Esophagus muscularis mucosa (tissue), 4 donors: ENCODE measurements at places on chromosomes 11 and 22. TPM values are rescaled to one million over a fixed set of nuclear protein-coding genes. Genes with fewer than 3 reads are reported as not detected.

Gene OR5B3
- total RNA-seq = not detected

Gene C1QTNF5
- total RNA-seq = 74.3 TPM

- H3K4me1 ChIP-seq = no peaks in the 10 kb centered on the region
- DNase-seq = no peak
- H3K36me3 ChIP-seq = no peaks in the 10 kb centered on the region
- no peak overlapping the region for H3K4me3 ChIP-seq
Measured at GRCh38 chr22:35148381-35148780, 82.4 kb downstream of the ISX start.

DNA sequence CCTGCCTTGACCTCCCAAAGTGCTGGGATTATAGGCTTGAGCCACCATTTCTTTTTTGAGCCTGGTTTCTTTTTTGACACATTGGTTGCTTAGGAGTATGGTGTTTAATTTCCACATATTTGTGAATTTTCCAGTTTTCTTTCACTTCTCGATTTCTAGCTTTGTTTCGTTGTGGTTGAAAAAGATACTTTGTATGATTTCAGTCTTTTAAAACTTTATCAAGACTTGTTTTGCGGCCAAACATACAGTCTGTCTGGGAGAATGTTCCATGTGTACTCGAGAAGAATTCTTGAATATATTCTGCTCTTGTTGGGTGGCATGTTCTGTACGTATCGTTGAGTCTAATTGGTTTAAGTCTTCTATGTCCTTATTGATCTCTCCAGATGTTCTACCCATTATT is 20.8 kb downstream of the SHANK3 start:
- H3K36me3 ChIP-seq = peaks cover 6% of the 10 kb centered on the region
- peaks cover 10% of the 10 kb centered on the region for H3K27me3 ChIP-seq
- DNase-seq = no peak
- peaks cover 19% of the 10 kb centered on the region for H3K4me1 ChIP-seq

Gene SCN4B
- 4.0 TPM for total RNA-seq

GRCh38 chr11:132942611-132943356 is 589.5 kb downstream of the OPCML start:
- H3K36me3 ChIP-seq = no peaks in the 10 kb centered on the region
- peak overlapping the region; percentile 52 for H3K4me3 ChIP-seq
- no peak overlapping the region for H3K27ac ChIP-seq
- H3K27me3 ChIP-seq = no peaks in the 10 kb centered on the region

DNA sequence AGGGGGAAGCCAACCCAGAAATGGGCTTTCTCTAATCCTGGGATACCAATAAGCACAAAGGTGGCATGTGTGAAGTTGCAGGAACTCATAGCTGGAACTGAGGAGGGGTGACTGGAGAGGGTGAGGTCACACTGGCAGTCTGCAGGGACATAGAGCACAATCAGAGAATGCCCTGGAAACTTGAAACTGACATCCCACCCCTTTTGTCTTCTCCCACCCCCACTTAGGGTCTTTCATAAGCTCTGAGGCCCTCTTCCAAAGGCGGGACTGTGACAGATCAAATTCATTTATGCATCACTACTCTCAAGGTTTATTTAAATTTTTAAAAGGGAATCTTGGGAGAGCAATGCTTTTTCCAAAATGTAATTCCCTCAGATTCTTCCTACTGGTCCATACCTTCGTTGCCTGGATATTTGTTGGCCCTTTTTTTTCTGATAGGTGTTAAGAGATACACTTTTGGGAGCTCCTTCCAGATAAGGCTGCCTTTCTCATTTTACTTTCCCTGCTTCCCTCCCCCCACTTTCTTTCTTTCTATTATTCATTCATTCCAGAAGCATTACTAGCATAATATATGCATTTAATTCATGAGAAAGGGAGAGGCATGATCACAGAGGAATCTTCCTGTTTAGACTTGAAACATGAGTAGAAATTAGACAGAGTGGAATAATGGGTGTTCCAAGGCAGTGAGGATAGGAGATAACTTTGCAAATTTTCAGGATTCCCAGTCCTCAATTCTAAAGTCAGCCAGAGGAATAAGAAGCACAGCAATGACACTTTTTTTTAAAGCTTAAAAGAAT is 14.8 kb downstream of the OR51E2 start:
- no peaks in the 10 kb centered on the region for H3K36me3 ChIP-seq
- H3K27me3 ChIP-seq = no peaks in the 10 kb centered on the region
- no peak for DNase-seq
- no peaks in the 10 kb centered on the region for H3K4me1 ChIP-seq
- H3K4me3 ChIP-seq = no peak overlapping the region

Gene EML3
- 28.0 TPM for total RNA-seq

DNA sequence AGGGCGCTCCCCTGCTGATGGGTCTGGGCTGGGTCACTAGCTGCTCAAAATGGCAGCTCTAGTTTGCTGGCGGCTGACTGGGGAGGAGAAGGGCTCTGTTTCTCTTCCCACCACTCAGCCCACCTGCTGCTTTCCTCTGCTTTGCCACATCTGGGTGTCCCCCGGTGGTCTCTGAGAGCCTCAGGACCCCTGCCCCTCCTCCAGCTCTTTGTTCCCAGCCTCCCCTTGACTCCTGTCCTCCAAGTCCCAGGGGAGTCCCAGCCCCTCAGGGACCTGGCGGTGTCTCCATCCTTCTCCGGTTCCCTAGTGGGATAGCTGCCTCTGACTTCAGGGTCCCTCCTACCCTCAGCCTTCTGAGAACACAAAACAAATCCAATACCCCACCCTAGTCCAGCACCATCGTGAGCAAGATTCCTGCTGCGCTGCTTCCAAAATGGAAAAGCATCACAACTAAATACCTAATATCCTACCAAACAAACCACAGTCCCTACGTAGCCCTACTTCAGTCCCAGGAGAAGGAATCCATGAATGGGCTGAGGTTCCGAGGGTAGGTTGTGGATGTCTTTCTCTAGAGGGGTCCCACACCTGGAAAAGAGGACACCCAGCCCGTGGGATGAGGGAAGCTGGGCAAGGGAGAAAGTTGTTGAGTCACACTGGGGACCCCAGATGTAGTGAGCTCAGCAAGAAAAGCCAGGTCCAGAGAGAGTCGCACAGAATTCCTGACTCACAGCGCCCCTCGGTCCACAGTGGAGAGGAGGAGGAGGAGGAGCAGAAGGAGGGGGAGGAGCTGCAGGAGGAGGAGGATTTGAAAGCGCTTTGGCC is 45.0 kb upstream of the NNMT start:
- peaks cover 13% of the 10 kb centered on the region for H3K4me1 ChIP-seq
- H3K36me3 ChIP-seq = peaks cover 62% of the 10 kb centered on the region
- no peak overlapping the region for H3K4me3 ChIP-seq
- peak overlapping the region; percentile 28 for H3K27ac ChIP-seq
- no peaks in the 10 kb centered on the region for H3K27me3 ChIP-seq

- H3K4me3 ChIP-seq = peak overlapping the region; percentile 3
- peaks cover 83% of the 10 kb centered on the region for H3K4me1 ChIP-seq
- no peak for DNase-seq
Measured at GRCh38 chr11:12692229-12693075, 18.2 kb downstream of the TEAD1 start.

Gene CD3E
- 2.8 TPM for total RNA-seq

Gene LMF2
- 34.9 TPM for total RNA-seq

Gene GRM5
- total RNA-seq = not detected

GRCh38 chr11:126076641-126077040 is 14.0 kb upstream of the CDON start:
- H3K36me3 ChIP-seq = no peaks in the 10 kb centered on the region
- H3K4me1 ChIP-seq = no peaks in the 10 kb centered on the region
- H3K4me3 ChIP-seq = no peak overlapping the region
- no peak overlapping the region for H3K27ac ChIP-seq

DNA sequence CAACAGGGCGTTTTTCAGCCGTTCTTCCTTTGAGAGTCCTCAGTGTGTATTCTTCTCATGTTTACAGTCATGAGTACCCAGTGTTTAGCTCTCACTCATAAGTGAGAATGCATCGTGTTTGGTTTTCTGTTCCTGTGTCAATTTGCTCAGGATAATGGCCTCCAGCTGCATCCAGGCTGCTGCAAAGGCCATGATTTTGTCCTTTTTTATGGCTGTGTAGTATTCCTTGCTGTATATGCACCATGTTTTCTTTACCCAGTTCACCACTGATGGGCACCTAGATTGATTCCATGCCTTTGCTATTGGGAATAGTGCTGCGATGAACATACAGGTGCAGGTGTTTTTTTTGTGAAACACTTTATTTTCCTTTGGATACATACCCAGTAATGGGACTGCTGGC is 23.5 kb downstream of the B3GAT1 start:
- no peaks in the 10 kb centered on the region for H3K4me1 ChIP-seq
- no peak overlapping the region for H3K4me3 ChIP-seq
- DNase-seq = no peak
- no peaks in the 10 kb centered on the region for H3K36me3 ChIP-seq

- H3K4me1 ChIP-seq = no peaks in the 10 kb centered on the region
- H3K27me3 ChIP-seq = no peaks in the 10 kb centered on the region
- no peak for DNase-seq
- no peaks in the 10 kb centered on the region for H3K36me3 ChIP-seq
- no peak overlapping the region for H3K4me3 ChIP-seq
Measured at GRCh38 chr11:93123351-93123898, 74.4 kb downstream of the SLC36A4 start.

DNA sequence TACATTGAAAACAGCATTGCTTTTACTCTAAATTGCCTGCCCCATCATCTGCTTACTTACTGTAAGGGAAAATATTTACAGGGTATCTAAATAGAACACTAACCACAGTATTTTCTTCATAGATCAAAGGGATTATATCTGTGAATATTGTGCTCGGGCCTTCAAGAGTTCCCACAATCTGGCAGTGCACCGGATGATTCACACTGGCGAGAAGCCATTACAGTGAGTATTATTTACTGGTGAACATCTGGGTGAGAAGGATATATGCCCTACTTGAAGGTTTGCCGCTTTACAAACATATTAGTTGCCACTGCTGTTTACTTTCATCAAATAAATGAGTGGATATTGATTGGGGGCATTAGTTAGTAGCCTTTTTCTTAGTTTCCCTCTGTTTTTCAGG is 5.9 kb upstream of the CNTF start:
- H3K27ac ChIP-seq = no peak overlapping the region
- no peaks in the 10 kb centered on the region for H3K27me3 ChIP-seq
- H3K4me1 ChIP-seq = peaks cover 7% of the 10 kb centered on the region
- no peak overlapping the region for H3K4me3 ChIP-seq

DNA sequence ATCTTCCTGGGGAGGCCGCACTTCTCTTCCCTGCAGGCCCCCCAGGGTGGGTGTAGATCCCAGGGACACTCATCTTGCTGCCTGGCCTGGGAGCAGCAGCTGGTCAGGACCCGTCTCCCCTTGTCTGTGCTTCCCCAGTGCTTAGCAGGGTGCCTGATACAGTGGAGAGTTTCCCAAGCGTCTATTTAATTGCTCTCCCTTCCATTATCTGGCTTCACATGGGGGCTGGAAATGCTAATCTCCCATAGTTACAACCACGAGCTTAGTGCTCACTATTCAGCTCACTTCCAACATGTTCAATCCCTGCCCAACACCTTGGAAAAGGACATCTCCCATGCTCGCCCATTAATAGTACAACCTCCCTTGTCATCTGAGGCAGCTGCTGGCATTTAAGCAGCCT is 100.5 kb downstream of the DSCAML1 start:
- H3K27me3 ChIP-seq = no peaks in the 10 kb centered on the region
- no peaks in the 10 kb centered on the region for H3K36me3 ChIP-seq
- H3K4me1 ChIP-seq = peaks cover 3% of the 10 kb centered on the region
- DNase-seq = no peak

Gene PLAAT3
- total RNA-seq = 40.3 TPM

DNA sequence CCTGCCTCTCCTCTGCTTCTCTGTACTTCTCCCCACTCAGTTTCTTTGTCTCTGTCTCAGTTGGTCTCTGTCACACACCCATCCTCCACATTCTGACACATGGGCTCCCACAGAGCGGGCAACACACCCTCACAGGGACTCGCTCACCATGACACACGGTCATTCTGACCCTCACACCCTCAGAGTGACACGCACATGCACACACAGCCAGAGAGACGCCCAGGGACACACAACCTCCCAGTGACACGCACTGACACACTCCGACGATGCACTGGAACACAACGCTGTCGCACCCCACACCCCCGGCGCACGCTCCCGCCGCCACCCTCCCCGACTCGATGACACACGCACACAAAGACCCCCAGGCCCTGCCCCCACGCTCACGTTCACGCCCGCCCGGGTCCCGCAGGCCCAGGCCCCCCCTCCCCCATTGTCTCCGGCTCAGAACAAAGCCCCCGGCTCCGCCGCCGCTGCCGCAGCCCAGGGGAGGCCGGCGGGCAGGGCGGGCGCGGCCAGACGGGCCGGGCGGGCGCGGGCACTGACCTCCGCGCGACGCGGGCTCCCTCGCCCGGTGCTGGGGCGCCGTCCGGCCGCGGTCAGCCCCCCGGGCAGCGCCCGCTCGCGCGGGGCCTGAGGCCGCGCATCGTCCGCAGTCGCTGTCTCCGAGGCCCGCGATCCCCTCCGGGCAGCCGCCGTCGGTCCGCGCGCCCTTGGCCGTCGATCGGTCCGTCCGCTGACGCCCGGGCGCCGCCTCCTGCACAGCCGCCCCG is 404 bp downstream of the DCHS1 start:
- peak overlapping the region; percentile 61 for H3K4me3 ChIP-seq
- peak overlapping the region; percentile 83 for H3K27ac ChIP-seq
- H3K4me1 ChIP-seq = peaks cover 40% of the 10 kb centered on the region

DNA sequence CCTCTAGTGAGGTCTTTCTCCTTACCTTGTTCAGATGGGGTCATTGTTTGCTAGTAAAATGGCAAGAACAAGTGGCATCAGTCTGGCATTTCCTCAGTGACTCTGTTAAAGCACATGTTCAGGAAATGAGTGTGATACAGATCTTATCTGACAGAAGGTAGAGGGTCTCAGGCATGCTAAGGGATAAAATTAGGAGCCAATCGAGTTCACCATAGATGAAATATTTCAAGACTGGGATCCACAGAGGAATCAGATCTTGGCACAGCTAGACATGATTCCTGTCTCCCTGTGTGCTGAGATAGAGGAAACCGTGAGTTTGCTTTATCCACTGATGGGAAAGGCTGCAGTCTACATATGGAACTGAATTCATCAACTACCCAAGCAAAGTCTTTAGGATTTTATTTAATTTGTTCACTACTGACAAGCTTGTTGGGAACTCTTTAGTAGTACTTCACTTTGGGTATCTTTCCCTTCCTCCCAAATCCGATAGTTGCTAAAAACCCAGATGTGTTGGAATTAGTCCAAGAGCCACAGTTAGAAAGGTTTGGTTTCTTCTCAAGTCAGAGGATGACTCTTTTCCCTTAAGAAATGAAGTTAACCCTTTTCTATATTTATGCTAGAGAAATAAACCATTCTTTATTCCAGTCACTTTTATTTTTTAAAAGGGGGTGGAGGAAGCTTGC is 18.4 kb downstream of the FAM118B start:
- H3K4me1 ChIP-seq = no peaks in the 10 kb centered on the region
- DNase-seq = no peak
- no peaks in the 10 kb centered on the region for H3K36me3 ChIP-seq
- H3K27me3 ChIP-seq = no peaks in the 10 kb centered on the region

GRCh38 chr11:70067591-70068341 is 10.4 kb upstream of the ANO1 start:
- H3K36me3 ChIP-seq = no peaks in the 10 kb centered on the region
- H3K27ac ChIP-seq = no peak overlapping the region
- DNase-seq = peak; percentile 74
- no peak overlapping the region for H3K4me3 ChIP-seq
- no peaks in the 10 kb centered on the region for H3K4me1 ChIP-seq
